Stimulated activated CD8-positive, alpha-beta memory T cell treated with anti-CD3 and anti-CD28 coated beads, Interleukin-4, amount 100 ng/mL, for 4 hours (primary cell): ENCODE measurements at places on chromosomes 13 and 19.

DNA sequence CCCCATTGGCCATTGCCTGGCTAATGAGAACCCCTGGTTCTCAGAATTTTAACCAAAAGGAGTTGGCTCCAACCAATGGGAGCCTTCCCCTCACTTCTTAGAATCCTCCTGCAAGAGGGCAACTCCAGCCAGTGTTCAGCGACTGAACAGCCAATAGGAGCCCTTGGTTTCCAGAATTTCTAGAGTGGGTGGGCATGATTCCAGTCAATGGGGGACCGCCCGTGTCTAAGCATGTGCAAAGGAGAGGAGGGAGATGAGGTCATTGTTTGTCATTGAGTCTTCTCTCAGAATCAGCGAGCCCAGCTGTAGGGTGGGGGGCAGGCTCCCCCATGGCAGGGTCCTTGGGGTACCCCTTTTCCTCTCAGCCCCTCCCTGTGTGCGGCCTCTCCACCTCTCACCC is 9.5 kb upstream of the SWSAP1 start:
- DNase-seq: no peak

- DNase-seq: no peak
Measured at GRCh38 chr19:3979674-3980352, 5.5 kb downstream of the EEF2 start.

- no peak for DNase-seq
Measured at GRCh38 chr13:80334597-80335260, 6.2 kb downstream of the SPRY2 start.

DNA sequence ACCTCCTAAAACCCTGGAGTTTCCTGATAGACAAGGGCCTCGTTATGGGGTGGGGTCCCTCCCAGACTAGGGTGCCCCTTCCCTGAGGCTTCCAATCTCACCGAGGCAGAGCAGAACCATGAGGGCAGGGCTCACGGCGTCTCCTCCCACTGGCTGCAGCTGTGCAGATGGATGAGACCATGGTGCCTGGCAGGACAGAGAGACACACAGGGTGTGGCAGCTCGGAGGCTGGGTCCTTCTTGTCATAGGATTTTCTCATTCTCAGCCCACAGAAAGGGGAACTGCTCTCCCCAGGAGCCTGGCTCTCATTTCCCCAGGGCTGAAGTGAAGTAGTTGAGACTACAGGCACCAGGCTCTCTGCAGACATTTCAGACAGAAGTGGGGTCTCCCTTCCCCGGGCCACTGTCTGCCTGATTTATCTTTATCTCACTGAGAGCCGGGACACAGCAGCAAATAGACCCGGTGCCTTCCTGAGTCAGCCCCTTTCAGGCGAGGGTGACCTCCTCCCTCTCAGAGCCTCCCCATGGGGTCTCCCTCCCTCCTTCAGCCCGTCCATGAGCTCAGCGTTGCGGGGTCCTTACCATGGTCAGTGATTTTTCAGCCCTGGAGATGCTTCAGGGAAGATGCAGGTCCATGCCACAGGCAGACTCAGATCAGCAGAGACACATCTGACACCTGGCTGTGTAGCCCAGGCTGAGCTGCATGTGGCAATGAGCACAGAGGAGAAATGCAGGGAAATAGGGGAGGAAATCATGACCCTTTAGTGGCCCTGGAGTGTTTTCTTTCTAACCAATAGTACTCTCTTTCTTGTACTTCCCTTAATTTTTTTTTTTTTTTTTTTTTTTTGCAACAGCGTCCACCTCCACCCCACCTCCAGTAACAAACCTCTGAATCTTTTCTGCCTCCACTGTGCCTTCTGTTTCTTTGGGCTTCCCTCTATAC is at the start of gene LILRA5:
TSS of gene LILRA5 (minus strand) at position 731 of the 942 bp plus-strand sequence. CDS start at position 584, 147 bp downstream.
- DNase-seq: no peak

GRCh38 chr13:90995614-90996013 is 351.9 kb upstream of the MIR17HG start:
- DNase-seq: no peak

DNA sequence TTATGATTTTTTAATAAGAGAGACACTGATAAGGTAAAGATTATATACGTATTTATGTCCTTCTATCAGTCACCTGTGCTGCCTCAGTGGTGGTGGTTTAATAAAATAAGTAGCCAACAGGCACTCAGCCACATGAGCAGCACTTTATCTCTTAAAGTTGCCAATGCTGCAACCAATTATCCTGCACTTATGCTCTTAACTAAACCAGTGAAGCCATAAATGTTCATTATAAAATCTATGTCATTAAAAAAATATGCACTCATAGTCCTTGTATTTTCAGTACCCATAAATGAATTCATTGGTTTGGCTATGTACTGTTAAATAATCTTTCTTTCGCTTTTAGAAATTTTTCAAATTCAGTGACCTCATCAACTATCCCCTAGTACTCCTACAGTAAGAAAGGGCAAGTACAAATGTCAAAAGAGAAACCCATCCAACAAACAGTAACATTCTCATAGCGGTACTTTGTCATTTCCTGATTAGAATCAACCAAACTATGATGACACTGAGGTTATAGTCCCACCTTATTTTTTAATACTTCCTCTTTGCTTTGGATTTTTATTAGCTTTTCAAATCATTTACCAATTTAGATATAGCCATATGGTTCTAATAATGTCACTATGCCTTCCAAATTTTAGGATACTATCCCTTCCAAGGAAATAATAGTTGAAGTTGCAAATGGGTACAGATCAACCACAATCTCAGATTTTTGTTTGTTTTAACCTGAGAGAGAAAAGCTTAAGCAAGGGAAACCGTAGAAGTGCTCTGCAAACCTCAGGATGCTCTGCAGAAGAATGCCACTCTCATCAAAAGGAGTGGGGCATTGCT is 190.9 kb downstream of the KLF12 start:
- no peak for DNase-seq

- DNase-seq: no peak
Measured at GRCh38 chr19:40341601-40342482, 6.4 kb downstream of the C19orf47 start.

GRCh38 chr19:11196406-11197287 is 698 bp downstream of the KANK2 start:
- DNase-seq: no peak

GRCh38 chr13:113005997-113006396 is 37.0 kb downstream of the MCF2L start:
- no peak for DNase-seq

GRCh38 chr19:11813703-11814028 is 407 bp upstream of the ZNF440 start:
- no peak for DNase-seq

DNA sequence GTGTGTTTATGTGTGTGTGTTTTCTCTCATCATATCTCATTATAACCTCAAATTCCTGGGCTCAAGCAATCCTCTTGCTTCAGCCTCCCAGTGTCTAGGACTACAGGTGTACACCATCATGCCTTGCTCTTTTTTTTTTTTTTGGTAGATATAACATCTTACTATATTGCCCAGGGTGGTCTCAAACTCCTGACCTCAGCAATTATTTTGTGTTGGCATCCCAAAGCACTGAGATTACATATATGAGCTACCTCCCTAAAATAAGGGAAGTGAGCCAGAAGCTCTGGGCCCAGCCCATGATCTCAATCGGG is 448 bp upstream of the ZNF543 start:
- no peak for DNase-seq

DNA sequence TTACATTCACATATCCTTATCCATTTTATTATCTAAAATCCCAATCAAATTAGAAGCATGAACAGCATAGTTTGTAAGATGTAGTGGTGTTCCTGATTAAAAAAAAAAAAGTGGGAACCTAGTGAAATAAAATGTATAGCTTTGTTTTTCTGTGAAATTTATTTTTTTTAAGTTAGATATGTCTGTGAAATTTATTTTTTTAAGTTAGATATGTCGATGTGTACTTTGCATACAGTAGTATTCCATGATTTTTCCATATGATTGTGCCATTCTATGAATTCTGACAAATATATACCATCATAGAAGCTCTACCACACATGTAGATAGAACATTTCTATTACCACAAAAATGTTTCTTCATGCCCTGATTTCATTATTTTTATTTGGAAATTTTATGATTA is 6.0 kb upstream of the MAB21L1 start:
- DNase-seq: no peak

DNA sequence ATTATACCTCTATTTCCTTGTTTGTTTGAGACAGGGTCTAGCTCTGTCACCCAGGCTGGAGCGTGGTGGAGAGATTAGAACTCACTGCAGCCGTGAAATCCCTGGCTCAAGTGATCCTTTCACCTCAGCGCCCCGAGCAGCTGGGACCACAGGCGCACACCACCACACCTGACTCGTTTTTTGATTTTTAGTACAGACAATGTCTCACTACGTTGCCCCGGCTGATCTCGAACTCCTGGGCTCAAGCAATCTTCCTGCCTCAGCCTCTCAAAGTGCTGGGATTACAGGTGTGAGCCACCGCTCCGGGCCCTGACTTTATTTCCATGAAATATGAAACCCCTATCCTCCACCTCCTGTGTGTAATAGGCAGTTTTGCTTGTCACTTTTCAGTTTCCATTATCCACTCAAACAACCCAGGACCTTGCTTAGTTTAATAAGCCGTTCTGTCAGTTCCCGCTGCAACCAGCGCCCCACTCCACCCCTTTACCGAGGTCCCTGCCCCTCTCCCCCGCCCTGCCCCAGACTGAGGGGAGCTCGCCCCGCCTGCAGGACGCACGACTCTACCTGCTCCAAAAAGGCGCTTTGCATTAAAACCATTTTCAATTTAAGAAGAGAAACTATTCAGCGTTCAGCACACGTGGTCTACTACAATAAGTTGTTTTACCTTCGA is 16.9 kb downstream of the ZNF816 start:
- no peak for DNase-seq

GRCh38 chr19:40466219-40466984 is 399 bp upstream of the SPTBN4 start:
- DNase-seq: peak; percentile 75

- no peak for DNase-seq
Measured at GRCh38 chr19:50368649-50369570, 3.5 kb upstream of the NAPSA start.

DNA sequence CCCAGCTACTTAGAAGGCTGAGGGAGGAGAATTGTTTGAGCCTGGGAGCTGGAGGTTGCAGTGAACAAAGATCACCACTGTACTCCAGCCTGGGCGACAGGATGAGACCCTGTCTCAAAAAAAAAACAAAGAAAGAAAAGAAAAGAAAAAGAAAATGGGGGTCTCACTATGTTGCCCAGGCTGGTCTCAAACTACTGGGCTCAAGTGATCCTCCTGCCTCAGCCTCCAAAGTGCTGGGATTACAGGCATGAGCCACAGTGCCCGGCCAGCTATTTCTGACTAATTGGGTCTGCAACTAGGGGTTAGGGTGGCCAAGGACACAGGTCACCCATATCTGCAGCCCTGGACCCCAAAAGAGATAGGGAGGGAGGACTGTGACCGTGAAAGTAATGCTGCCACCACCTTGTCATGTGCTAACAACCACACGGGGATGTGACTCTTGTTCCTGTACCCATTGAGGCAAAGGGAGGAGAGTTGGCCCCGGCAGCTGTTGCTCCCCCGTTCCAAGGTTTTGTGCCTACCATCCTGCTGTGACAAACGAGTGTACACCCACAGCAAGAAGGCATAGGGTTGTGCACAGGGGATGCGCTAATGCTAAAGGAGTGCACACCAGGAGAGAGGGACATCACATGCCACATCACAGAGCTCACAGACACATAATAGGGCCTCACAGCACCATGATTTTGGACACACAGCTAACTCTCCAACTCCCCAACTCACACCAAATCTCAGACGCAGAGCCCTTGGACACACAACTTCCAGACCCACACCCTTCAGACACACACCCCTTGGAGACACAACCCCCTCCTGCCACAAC is 619 bp downstream of the MEF2B start:
- DNase-seq: no peak

DNA sequence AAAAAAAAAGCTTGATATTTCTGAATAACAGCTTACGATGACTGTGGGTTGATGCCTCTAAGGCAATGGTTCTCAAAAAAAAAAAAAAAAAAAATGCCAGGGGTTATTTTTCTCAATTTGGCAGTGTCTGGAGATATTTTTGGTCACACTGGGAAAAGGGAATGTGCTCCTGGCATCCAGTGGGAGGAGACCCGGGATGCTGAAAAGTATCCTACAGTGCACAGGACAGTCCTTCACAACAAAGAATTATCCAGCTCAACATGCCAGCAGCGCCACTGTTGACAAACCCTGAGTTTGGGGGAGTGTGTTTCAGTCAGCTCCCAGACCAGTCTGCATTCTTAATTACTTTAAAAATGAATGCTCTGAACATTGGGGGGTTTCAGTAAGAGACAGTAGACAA is 54.5 kb downstream of the FLT3 start:
- no peak for DNase-seq

DNA sequence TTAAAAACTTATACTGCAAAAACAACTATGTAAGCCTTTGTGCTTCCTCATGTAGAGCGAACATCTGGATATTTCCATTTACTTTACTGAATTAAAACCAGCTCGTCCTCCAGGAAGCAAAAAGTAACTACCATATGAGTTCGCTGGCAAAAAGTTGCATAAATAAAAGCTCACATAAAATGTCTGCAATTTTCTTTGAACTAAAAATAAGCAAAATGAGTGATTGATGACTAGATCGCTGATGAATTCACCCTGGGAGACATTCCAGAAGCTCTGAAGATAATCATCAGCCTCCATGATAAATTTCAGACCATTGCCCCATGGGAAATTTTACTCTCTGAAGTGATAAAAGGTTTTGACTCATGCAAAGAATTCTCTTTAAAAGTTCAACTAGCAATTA is 67.3 kb upstream of the SACS start:
- DNase-seq: no peak

GRCh38 chr13:39510316-39510695 is 92.7 kb downstream of the LHFPL6 start:
- DNase-seq: no peak

GRCh38 chr13:55359067-55359466 is 1781.7 kb upstream of the PRR20A start:
- no peak for DNase-seq

DNA sequence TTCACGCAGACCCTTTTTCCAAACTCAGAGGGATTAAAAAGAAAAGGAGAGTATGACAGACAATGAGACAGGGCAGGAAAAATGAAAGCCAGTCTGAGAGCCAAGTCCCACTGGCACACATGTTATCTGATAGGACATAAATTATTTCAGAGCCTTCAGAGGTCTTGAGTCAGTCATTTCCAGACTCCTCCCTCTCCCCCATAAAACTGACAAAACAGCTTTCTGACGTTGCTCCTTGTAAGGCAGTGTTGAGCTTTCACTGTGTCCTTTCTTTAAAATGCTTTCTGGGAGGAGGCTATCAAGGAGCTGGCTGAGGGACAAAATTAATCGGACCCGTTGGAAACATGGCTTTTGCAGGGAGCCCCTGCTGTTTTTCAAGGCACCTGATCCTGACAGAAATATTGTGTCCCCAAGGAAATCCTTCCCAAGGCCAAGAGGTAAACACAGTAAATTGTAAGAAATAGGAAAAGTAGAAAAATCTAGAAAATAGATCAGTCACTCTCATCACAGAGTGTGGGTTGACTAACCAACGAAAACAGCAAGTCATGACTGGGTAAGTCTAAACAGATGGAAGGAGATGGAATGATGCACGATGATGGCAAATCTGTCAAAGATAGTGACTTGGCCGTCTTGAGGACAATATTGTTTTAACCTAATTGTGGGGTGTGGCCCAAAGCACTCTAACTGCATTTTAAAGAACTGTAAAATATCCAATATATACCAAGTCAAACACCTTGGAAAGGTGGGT is 89.7 kb downstream of the DCT start:
- DNase-seq: no peak

GRCh38 chr19:18068395-18068794 is 18.3 kb downstream of the IL12RB1 start:
- DNase-seq: no peak

- DNase-seq: no peak
Measured at GRCh38 chr13:113046883-113047244, 58.7 kb upstream of the F7 start.

GRCh38 chr13:49956131-49956530 is 20.0 kb upstream of the SPRYD7 start:
- no peak for DNase-seq
